Subcutaneous adipose tissue (tissue), 4 donors: ENCODE measurements at places on chromosomes 11 and 22. TPM values are rescaled to one million over a fixed set of nuclear protein-coding genes. Genes with fewer than 3 reads are reported as not detected.

JAML gene
- total RNA-seq, result 51.7 TPM

KCNJ1 gene
- total RNA-seq, result 0.44 TPM

LRRC56 gene
- total RNA-seq, result 0.38 TPM

NUMA1 gene
- 365 TPM for total RNA-seq

PKNOX2 gene
- total RNA-seq, result 4.3 TPM

ENTHD1 gene
- total RNA-seq, result not detected

MTNR1B gene
- total RNA-seq, result not detected

TMPRSS4 gene
- total RNA-seq, result not detected

CCDC34 gene
- total RNA-seq, result 1.8 TPM

RASL10A gene
- 2.2 TPM for total RNA-seq

ZP1 gene
- total RNA-seq, result 0.34 TPM

PGR gene
- 1.9 TPM for total RNA-seq

RBMXL2 gene
- not detected for total RNA-seq

STX3 gene
- 23.2 TPM for total RNA-seq
